ENCODE measurements at places on chromosomes 7 and 10.

DNA sequence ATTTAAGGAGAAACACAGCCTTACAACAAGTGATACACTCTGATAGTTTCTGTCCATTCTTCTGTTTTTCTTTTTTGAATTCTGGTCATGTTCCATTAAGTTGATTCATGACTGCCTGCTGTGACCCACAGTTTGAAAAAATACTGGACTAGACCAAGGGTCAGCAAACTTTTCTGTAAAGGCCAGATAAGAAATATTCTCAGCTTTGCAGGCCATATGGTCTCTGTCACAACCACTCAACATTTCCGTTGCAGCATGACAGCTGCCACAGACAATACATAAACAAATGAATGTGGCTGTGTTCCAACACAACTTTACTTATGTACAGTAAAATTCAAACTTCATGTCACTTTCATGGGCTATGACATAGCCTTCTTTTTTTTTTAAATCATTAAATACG is 156.7 kb downstream of the PLXNA4 start:
- no peak for DNase-seq

DNA sequence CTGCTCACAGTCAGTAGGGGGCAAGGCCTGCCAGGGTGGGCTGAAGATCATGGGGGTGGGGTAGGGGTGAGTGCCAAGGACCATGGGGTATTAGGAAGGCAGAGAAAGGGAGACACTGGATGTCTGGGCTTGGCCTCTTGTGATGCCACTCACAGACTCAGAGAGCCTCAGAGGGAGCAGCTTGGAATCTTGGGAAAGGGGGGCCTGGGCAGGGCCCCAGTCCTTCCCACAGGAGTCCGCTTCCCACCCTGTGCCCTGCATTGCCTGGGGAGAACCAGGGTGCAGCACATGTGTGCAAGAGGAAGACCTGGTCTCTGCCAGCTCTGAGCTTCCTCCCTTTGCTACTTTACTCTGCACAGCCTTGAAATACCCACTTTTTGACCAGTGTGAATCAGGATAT is 4.3 kb downstream of the ADCY1 start:
- DNase-seq, result peak; percentile 32

DNA sequence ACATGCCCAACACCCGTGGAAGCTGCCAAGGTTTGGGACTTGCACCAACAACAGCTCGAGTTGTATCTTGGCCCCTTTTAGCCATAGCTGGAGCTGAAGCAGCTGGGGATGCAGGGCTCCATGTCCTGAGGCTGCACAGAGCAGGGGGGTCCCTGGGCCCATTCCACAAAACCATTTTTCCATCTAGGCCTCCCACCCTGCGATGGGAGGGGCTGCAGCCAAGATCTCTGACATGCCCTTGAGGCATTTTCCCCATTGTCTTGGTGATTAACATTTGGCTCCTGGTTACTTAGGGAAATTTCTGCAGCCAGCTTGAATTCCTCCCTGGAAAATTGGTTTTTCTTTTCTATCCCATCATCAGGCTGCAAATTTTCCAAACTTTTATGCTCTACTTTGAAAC is 637.8 kb upstream of the VSTM2A start:
- DNase-seq, result no peak

- peak; percentile 79 for DNase-seq
Observed at GRCh38 chr7:44565097-44565794, 8.5 kb downstream of the DDX56 start.

DNA sequence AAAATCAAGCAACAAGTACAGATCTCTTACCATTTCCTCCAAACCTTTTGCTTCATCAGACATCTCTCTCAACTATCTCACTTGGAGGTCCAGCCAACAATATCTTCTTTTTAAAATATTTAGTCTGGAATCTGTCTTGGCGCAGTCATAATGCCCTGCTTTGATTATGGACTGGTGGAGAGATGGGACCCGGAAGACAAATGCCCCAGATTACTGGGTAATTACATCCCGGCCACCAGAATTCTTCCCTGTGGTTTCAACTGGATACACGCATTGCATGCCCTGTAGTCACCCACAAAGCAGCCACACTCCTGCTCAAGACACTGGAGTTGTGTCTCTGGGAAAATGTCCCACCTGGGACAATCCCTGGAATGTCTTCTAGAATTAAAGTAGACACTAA is 65.5 kb downstream of the BPGM start:
- no peak for DNase-seq

- no peak for DNase-seq
Observed at GRCh38 chr10:109974504-109975191, 33.1 kb upstream of the ADD3 start.
